ENCODE measurements at places on chromosomes 6 and 20. TPM values are rescaled to one million over a fixed set of nuclear protein-coding genes. Genes with fewer than 3 reads are reported as not detected.

DNA sequence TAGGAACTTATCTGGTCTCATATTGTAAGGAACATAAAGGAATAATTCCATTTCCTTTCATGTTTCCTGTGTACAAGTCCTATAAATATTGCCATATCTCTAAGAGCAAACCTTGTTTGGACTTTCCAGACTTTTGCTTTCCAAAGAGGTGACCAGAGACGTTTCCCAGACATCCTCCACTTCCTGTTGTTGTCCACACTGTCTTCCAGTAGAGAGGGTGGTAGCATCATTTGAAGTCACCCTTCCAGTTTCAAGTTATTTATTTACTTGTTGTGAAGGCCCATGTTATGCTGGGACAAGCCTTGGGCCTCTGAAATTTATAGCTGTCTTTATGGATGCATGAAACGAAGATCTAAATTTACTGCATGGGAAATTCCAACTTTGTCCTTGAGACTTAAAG lies 10.6 kb upstream of the TGM3 start:
- no peak for DNase-seq

The VSX1 gene
- 0.38 TPM for polyA plus RNA-seq

DNA sequence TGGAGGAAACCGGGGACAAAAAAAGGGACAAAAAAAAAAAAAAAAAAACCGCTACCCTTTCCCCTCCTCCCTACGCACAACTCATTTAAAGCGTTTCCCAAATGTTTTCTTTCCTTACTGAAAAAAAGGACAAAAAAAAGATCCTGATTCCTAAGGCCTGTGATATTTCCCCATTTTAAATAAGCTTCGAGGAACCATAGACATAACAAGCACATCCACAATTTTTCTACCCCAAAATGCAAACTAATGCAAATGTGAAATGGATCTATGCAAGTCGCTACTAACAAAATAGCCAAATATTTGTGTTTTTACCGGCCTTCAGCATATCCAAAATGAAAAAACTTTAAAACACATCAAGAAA lies 1.4 kb upstream of the ZNF217 start:
- no peak for DNase-seq

DNA sequence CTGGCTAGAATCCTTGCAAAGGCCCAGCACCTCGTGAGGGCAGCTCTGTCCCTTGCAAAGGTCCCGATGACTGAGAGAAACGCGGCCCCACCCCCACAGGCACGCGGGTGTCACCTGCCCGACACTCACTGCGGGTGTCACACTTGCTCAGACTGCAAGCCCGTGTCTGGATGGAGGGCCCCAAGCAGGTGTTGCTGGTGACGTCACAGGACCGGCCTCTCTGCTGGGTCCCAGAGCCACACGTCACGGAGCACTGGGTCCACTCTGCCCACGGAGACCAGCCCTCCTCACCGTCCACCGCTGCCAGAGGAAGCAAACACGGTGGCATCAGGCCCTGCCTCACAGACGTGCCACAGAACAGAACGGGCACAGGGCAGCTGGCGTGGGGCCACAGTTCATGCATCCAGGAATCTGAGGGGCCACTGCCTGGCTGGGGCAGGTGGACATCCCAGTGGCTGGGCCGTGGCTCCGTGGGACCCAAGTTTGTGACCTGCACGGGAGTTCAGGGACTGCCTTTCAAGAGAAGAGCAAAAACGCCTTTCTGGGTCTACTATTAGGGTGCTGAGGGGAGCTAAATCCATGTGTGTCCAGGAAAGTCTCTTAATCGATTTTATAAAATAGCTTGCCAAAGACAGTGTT lies 16.0 kb downstream of the THBS2 start:
- DNase-seq = no peak

- no peak for DNase-seq
Observed at GRCh38 chr20:32569380-32570305, 15.5 kb downstream of the NOL4L start.

- no peak for DNase-seq
Observed at GRCh38 chr20:33249456-33249855, 13.7 kb downstream of the BPIFA1 start.

DNA sequence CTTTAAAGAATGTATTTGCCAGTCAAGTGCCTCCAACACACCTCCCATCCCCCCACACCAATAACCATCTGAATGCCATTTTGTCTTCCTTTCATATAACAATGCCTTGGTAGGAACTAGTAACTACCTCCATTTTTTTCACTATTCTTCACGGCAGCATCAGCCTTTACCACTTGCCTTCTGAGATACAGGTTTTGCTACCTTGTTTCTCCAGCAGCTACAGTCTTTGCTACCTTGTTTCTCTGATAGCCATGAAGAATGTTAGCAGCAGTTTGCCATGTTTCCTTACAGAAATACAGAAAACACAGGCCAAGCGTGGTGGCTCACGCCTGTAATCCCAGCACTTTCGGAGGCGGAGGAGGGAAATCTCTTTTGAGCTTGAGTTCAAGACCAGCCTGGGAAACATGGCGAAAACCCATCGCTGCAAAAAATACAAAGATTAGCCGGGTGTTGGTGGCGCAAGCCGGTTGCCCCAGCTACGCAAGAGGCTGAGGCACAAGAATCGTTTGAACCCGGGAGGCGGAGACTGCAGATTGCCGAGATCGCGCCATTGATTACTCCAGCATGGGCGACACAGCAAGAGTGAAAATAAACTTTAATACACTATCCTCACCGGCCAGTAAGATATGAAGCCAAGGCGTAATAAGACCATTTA lies 100.9 kb downstream of the HFE start:
- DNase-seq = no peak

The MMP24OS gene
- 45.9 TPM for polyA plus RNA-seq

- DNase-seq = no peak
Observed at GRCh38 chr6:93124006-93124632, 295.2 kb downstream of the EPHA7 start.

GRCh38 chr6:168058691-168059551 lies 20.1 kb downstream of the FRMD1 start:
- DNase-seq = no peak

The HLA-DMB gene
- polyA plus RNA-seq = 46.1 TPM

The LY6G5C gene
- 14.0 TPM for polyA plus RNA-seq

DNA sequence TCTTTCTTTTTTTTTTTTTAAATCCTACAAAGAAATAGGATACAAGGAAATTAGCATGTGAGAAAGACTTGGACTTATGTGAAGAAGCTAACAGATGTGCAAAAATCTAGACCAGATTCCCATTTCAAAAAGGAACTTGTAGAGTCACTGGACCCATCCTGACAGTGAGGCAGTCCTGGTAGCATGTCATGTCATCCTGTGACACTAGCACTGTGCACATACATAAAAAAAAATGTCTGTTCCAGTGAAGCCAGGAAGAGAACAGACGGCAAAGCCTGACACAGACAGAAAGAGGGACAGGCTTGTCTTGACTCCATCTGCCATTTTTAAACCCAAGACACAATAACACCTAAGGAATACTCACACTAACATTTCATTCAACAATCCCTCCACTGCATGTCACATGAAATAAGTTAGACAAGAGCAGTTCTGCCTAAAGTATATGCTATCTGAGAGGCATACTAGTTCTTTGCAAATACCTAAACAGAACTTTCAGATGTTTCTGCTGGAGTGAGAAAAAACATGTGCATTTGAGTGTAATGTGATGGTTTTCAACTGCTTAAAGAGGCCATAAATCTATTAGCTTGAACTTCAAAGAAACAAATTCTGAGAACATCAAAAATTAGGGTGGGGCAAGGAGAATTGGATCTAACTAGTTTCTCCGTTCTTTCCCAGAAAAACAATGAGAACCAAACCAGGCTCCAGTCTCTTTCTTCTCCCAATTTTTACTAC lies 159.6 kb downstream of the BACH2 start:
- no peak for DNase-seq

DNA sequence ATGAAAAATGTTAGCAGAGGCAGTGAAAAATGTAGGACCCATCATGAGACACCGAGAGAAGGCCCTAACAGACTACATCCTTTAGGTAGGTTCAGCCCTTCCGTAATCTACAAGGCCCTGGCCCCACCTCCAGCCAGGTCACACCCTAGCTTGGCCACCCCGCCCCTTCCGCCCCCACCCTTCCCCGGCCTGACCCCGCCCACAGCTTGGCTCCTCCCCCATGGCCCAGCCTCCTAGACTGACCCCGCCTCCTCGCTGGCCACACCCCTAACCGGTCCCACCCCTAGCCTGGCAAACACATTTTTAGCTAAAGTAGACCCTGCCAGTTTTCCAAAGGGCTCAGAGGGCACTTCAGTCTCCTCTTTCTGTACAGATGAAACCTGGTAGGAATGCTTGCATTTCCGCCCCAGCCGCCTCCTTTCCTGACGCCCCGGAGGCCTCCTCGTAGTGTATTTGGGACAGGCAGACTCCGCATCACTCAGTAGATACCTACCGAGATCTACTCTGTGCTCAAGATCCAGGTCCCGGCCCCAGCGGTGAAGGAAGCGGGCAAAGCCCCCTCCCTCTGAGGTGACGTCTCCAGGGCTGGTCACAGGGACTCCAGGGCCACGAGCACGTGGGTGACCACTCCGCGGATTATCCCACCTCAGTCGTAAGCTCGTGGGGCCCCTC lies 443.5 kb downstream of the PREX1 start:
- DNase-seq = peak; percentile 66

DNA sequence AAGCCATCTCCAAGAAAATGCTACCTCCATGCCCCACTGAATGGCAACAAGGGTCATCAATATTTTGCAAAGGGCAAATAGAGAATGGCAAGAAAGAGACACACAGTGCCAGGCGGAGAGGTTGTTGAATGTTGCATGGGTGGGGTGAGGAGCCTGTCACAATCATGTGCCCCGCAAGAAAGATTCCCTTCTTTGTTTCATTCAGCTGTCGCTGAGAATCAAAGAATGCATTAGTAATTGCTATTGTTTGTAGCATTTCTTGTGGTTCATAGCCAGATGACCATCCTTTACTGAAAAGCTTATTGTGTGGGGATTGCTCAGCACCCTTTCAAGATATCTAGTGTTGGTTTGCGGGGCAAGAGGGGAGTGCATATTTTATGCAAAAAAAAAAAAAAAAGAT lies 166.5 kb upstream of the QKI start:
- peak; percentile 36 for DNase-seq

DNA sequence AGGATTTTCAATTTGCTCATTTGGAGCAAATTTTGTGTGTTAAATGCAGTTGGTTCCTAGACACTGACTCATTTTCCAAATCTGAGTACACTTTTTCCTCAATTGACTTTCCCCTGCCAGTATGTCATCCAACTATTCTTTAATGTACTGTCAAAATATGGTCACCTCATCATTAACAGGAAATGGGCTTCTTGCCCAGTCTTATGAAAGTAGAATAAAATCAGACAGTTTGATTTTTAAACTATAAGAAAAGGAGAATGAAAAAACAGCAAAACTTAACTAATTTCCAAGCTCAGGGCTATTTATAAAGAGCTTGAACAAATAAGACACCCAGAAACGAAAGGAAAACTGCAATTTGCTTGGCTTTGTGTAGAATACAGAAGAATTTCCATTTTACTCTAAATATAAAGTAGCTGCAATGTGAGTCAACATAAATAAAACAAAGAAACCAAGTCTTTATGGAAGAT lies 43.7 kb upstream of the RAB23 start:
- DNase-seq = no peak

The CTCFL gene
- polyA plus RNA-seq = 19.8 TPM

DNA sequence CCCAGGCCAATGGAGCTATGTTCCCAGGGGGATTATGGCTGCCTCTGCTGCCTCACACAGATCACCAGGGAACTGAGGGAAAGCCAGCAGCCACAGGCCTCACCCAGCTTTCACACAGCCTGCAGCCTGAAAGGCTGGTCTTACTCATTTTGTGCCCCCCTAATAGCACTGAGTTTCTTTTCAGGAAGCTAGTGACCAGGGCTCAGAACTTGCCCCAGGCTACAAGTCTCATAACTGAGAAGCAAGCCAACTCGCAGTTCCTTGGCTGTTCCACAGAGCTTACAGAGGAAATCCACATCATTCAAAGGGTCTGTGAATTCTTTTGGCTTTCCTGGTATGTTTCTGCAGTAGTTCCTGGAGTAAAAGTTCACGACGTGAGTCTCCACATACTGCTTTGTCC lies 524.8 kb upstream of the GJE1 start:
- no peak for DNase-seq

The DUSP15 gene
- polyA plus RNA-seq = 182 TPM

The AARS2 gene
- polyA plus RNA-seq = 6.2 TPM

The MCCD1 gene
- polyA plus RNA-seq = not detected

DNA sequence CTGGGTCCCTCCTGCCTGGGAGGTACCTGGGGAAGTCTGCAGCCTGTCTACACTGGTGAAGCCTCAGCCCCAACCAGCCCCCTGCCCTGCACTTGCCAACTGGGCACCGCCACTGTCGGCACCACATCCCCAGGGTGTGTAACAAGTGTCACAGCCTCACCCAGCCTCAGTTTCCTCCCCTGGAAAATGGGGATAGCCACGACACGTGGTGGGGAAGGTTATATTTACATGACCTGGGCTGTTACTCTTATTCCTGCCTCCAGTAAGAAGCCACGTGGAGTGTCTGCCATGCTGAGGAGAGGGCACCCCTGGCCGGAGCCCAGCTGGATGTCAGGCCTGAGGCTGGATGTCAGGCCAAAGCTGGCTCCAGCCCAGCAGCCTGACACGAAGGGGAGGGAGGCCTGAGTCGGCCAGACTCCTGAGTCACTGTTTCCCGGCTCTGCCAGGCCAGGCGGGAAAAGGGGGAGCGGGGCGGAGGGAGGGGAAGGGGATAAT lies 44.9 kb downstream of the SNAI1 start:
- no peak for DNase-seq

The GLP1R gene
- 0.09 TPM for polyA plus RNA-seq

The LAMP5 gene
- 1.7 TPM for polyA plus RNA-seq

The CAP2 gene
- polyA plus RNA-seq = 5.2 TPM

- no peak for DNase-seq
Observed at GRCh38 chr6:104955927-104956730, 778 bp upstream of the LIN28B start.

- DNase-seq = no peak
Observed at GRCh38 chr6:16089232-16090062, 39.4 kb upstream of the MYLIP start.

GRCh38 chr20:58514321-58515232 lies 622 bp downstream of the APCDD1L start:
- DNase-seq = no peak

GRCh38 chr6:136783021-136783420 lies 9.3 kb downstream of the MAP3K5 start:
- no peak for DNase-seq

Measured in testis (tissue), 5 donors.